T-helper 1 cell treated with Interleukin-12 subunit alpha and Interleukin-12 subunit beta and Interleukin-4 antibody, amounts not matched to agents 30 ng/mL and 1 ng/mL, for 36 hours (primary cell): ENCODE measurements at places on chromosomes 3 and 15. TPM values are rescaled to one million over a fixed set of nuclear protein-coding genes. Genes with fewer than 3 reads are reported as not detected.

The ZNF80 gene
- total RNA-seq, result 0.32 and 0.39 TPM in 2 replicates

The EFCC1 gene
- not detected in 2 replicates for total RNA-seq

The RHOA gene
- total RNA-seq, result 420 and 425 TPM in 2 replicates

The TICRR gene
- 14.1 and 15.4 TPM in 2 replicates for total RNA-seq

The MAN2A2 gene
- 257 and 265 TPM in 2 replicates for total RNA-seq

The GOLGA8Q gene
- total RNA-seq, result 7.2 and 8.0 TPM in 2 replicates

The EPHB3 gene
- 0.10 TPM in 2 replicates for total RNA-seq

The EIF4A2 gene
- total RNA-seq, result 359 and 368 TPM in 2 replicates
